ENCODE measurements at places on chromosomes 6 and 20.

- no peak for DNase-seq
Observed at GRCh38 chr6:79997728-79998127, 6.7 kb upstream of the TTK start.

DNA sequence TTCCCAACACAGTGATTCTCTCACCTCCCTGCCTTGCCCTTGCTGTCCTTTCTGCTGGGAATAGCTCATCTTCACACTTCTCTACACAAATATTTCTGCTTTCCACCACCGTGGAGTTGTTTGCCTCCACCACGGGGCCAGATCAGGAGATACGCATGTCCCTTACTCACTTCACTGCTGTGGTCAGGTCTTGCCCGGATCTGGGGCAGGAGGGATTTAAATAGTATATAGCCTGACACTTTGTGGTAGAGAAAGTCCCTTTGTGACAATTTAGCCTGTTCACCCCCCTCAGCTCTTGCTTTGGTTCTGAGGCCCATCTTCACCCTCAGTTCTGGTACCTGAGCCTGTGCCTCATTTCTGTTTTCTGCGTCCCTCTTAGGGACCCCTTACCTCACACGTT lies 92.6 kb upstream of the PREP start:
- DNase-seq, result no peak

GRCh38 chr6:144667532-144668503 lies 382.7 kb downstream of the UTRN start:
- DNase-seq, result no peak

DNA sequence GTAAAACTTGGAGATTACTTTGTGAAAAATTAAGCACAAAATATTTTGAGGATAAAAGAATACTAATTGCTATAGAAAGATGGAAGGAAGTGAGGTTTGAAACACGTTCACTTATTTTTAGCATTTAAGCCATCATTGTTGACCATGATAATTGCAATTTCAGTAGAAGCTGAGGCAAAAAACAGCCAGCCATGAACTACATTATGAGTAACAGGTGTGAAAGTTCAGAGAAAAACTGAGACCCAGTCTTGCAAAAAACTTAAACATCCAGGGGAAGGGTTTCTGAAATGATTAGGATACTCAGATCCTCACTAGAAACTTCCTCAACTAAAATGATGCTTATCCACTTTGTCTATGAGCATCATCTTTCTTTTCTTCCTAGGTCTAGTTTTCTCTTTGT lies 619.4 kb downstream of the PHF3 start:
- DNase-seq, result no peak

DNA sequence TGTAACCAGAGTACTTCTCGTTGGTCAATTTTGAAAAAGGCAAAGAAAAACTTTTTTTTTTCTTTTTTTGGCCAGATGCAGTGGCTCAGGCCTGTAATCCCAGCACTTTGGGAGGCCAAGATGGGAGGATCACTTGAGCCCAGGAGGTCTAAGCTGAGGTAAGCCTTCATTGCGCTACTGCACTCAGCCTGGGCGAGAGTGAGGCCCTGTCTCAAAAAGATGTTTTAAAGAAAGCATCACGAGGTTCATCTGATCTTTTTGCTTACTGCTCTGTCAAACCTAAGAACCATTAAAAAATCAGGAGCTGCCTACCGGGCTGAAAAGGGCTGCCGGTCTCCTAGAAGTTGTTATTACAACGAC lies 607 bp downstream of the LYRM2 start:
- DNase-seq, result no peak

- peak; percentile 12 for DNase-seq
Observed at GRCh38 chr6:30767158-30767943, 23.0 kb upstream of the IER3 start.
